ENCODE measurements at places on chromosomes 2 and 18.

GRCh38 chr2:150438654-150439053 lies 48.8 kb downstream of the RND3 start:
- no peak for DNase-seq

- no peak for DNase-seq
These were observed 33.0 kb downstream of the RHOB start for GRCh38 chr2:20479835-20480234.

GRCh38 chr2:200021449-200022114 lies 66.2 kb downstream of the MAIP1 start:
- no peak for DNase-seq

DNA sequence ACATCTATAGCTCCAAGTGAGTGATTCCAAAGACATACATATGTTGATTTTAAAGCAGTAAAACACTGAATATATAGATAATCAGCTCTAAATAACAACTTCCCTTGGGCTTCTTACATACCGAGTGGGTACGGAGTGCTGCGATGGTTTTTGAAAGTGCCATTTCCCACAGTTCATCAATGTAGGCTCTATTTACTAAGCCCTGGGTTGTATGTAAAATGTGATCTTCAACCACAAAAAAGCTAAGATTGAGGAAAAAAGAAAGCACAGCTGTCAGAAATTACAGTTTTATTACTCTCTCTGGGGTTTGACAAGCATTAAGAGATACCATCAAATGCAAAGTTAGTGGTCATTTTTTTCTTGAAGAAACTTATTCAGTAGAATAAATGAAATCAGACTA lies 312.8 kb downstream of the EXOC6B start:
- DNase-seq: no peak

GRCh38 chr2:50791271-50791670 lies 240.7 kb downstream of the NRXN1 start:
- no peak for DNase-seq

DNA sequence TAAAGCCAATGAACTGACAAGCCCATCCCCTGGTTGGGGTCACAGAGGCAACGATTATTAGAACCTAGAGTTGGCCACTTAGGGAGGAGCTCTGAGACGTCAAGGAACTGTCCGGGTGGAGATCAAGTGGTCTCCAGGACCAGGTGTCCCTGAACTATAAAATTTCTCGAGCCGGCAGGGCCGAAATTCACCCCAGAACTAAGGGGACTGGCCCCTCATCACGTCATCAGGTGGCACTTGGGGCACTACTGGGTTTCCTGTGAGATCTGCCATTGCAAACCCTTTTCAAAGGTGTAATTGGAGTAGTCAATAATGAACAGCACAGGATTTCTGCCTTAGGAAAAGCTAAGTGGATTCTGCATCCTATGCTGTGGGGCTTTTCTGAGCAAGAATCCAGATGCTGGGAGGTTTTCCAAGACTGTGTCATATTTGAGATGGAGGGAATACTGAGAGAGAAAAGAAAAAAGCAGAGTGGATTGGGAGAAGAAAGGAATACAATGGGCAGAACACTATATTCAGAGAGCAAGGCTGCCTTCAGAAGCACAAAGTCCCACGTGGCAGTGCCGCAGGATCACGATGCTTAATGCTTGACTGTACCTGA lies 113.6 kb downstream of the ALPK2 start:
- no peak for DNase-seq

DNA sequence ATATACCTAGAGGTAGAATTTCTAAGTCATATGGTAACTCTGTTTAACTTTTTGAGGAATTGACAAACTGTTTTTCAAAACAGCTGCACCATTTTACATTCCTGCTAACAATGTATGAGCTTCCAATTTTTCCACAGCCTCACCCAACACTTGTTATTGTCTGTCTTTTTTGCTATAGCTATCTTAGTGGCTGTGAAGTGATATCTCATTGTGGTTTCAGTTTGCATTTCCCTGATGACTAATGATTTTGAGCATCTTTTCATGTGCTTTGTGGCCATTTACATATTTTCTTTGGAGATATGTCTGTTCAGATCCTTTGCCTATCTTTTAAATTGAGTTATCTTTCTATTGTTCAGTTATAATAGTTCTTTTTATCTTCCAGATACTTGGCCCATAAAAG lies 273.8 kb downstream of the AGPS start:
- peak; percentile 14 for DNase-seq

GRCh38 chr2:162328424-162329157 lies 10.1 kb upstream of the IFIH1 start:
- DNase-seq: no peak

DNA sequence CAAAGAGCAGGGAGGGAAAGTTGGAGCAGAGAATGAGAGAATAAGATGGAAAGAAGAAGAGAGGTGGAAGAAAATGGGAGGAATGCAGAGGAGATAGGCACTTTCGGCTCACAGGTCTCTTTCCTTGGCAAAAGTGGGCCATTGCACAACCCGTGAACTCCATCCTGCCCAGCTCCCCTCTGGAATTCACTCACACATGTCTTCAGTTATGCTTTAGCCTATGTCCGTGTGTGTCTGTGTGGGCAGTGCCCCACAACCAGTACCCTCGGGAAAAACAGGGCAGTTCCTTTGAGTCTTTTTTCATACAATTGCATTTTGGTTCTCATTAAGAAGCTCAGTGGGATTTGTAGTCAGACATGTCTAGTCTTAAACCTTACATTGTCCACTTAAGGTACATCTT lies 34.5 kb downstream of the DTNA start:
- no peak for DNase-seq

DNA sequence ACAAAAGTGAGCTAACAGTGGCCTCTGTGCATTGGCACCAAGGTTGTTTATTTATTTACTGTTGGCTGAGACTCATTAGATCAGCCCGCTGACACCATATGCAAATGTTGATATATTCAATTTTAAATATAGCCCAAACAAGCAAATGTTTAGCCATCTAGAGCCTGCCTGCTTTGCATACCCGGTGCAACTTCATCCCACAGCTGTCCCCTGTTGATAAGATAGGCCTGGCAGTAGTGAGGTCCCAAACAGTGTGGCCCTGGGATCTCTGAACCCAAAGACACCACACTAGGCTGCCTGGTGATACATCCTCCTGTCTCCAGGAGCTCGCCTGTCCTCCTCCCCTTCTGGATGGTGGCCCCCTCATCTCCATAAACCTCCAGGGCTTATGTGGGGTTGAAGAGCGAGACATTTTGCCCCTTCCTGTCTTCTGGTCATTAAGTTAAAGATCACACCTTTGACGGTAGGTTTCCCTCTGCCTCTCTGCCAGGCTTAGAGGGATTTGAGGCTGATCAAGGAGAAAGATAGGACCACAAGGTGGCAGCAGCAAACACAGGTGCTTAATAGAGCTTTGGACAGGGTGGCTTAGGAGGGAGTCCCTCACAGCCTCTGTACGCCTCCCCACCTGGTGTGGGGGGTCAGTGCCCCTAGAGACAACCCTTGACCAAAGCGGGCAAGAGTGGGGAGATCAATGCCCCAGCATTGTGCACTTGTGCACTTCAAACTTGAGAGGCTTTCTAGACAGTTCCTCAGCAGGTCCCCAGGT lies 23.7 kb upstream of the MYO5B start:
- DNase-seq: no peak

DNA sequence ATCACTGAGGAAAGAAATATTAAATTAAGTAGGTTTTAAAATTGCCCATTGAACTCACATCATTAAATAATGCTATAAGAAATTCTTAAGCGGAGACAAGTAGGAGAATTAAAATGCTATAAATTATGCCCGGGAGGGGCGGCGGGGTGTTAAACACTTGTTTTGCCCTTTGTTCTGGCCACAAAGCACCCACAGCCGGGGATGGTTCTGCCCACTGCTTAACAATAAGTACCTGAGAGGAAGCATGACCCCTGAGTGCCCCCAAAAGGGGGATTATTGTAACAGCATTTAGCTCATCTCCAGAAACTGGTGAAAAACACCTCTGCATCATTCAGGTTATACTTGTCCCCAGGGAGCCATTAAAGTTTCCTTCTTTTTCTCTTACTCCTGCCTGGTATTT lies 332.7 kb upstream of the POU3F3 start:
- DNase-seq: peak; percentile 35

- no peak for DNase-seq
These were observed 250.5 kb upstream of the TMEM200C start for GRCh38 chr18:6145645-6146306.

DNA sequence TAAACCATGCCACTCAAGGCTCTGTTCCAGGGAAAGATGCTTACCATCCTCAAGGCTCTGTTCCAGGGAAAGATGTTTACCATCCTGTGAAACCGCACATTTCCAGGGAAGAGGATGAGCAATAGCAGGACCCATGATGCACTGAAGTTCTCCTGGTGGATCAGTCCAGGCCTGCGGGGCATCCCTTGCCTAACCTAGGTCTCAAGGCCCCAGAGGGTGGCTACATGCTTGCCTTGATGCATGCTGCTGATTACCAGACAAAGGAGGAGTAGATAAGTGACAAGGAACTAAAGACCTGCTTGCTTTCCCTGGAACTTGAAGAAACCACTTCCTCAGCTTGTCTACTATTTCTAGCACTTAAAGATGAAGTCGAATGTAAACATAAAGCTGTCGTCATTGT lies 111.0 kb upstream of the LINC00305 start:
- DNase-seq: no peak

DNA sequence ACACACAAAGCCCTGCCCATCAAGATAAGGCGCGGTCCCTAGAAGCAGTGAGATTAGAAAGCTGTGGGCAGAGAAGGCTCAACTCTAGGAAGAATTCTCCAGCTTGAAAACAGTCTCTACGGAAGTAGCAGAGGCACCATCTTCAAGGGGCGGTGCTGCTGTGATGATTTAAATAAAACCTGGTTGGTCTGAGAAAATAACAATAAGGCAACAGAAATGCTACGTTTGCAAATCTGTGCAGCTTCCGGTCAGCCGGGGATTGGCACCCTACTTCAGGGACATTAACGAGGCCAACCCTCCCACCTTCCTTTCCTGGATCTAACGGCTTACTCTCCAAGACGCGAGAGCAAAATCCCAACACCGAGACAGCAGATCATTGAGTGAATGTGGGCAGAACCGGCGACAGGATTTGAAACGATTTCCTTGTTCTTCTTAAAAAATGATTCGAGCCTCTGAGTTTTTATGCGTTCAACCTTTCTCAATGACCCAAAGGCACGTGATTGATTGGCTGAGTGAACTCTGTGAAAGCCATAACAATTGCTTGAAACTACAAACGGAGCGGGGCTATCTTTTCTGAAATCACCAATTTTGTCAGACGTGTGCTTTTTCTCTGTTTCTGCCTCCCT lies 93.7 kb upstream of the ZNF516 start:
- DNase-seq: no peak

DNA sequence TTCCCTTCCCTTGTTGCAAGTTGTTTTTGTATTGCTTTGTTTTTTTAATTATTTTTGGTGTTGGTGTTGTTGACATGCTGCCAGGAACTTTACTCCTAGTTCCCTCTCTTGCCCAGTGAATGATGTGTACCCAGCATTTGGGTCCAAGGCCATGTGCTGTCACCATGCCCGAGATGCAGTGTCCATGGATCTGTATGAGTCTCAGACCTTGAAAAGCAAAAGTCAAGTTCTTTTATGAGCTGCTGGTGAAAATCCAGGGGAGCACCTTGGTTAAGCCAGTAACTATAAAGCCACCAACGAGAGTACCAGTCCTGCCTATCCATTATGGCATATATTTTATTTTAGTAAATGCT lies 236.4 kb downstream of the BCL11A start:
- DNase-seq: no peak

GRCh38 chr2:69781321-69782248 lies 39.7 kb downstream of the ANXA4 start:
- DNase-seq: peak; percentile 81

DNA sequence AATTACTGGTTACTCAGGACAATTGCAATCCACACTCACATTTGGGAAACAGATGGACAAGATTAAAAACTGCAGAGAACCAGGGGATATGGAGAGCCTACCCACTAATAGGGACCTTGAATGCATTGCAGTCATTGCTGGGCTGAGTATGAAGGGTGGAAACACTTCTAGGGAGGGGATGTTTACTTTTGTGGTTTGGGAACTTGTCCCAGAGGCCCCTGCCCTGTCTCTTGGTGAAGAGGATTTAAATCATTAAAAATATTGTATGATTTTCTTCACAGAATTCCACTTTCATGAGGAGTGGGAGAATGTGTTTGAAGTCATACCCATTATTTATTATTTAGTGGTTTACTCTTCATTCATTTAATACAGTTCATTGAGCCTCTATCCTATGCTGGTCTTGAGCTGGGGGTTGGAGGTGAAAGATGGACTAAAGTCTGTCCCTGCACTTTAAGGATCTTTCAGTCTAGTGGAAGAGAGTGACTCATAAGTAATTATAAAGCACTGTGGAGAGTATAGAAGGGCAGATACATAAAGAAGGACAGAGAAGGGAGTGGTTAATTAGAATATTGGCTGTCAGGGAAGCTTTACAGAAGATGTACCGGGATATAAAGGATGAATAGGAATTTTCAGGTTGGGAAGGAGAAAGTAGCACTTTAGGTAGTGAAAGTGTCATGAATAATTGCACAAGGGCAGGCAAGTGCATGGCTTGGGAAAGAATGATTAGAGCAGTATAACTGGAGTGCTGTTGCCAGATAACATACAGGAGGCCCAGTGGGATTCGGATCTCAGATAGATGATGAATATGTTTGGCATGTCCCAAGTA lies 313.4 kb downstream of the LPIN1 start:
- DNase-seq: peak; percentile 61

- DNase-seq: no peak
These were observed 5.1 kb upstream of the BCL11A start for GRCh38 chr2:60558536-60558935.

GRCh38 chr2:150824118-150824517 lies 336.7 kb upstream of the RND3 start:
- DNase-seq: no peak

DNA sequence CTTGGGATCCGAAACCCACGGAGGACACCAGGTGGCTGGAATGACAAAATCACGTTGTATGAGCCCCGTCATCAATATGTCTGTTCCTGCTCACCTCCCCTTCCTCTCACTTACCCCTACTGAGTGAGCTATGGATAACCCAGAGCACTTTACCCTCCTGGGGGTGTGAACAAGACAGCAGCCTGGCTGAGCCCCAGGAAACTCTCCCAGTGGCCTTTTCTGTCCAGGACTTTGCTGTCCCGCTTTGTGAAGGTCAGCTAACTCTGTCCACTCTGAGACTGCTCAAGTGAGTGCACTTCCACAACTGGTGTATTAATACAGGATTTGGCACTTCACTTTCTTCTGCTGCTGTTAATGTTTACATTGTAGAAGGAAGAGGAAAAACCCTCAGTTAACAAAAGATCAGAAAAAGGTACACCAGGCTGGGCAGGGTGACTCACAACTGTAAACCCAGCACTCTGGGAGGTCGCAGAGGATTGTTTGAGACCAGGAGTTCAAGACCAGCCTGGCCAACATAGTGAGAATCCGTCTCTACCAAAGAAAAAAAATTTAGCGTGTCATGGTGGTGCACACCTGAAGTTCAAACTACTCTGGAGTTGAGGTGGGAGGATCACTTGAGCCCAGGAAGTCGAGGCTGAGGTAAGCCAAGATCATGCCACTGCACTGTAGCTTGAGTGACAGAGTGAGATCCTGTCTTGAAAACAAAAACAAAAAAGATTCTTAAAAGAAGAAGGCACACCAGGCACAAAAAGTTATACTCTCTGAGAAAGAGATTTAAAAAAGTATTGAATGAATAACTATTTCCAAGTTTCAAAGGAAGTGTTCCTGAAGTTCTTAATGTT lies 90.3 kb downstream of the CLHC1 start:
- no peak for DNase-seq
